ENCODE measurements at places on chromosomes 1 and 21.

- DNase-seq: no peak
Observed at GRCh38 chr21:34916446-34916845, 132.7 kb downstream of the RUNX1 start.

DNA sequence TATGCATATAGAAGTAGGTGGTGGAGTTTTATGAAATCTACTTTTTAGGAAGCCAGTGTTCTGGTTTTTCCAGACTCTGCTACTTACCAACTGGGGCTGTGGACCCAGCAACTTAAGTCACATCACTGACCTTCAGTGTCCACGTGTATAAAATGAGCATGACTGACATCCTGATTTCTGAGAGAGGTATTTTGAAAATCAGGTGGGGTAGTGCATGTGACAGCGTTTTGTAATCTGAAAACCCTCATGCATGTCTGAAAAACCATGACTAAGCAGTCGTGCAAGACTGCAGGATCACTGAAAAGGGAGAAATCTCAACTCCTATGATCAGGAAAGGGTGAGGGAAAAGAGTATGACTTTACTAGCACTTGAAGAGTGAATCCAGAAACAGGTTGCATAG is 26.1 kb downstream of the CR1L start:
- DNase-seq: no peak

DNA sequence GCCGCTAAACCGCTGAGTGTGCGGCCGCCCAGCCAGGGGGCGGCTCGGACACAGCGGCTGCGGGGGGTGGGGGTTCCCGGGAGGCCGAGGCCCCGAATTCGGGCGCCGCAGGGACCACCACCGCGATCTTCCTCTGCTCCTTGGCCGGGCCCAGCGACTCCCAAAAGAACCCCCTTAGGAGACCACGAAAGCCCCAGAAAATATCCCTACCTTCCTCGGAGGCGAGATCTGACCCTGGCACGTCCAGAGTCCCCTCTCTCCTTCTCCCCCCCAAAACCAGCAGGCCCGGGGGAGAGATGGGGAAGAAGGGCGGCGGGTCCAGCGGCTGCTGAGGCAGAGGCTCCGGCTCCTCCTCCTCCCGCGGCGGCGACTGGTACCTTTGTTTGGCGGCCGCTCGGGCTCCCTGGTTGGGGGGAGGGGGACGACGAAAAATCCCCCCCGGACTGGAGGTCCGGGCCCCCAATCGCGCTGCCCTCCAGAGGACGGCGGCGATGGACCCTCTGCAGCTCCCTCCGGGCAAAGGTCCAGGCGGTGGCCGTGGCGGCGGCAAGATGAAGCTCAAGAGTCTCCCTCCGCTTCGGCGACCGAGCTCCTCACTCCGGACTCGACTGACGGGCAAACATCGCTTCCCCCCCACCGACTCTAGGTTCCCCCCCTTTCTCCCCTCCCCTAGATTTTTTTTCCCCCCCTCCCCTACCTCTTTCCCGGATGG is at the start of gene ARID4B:
Gene ARID4B, minus strand, starts transcription at position 621 of the 712 bp plus-strand sequence. CDS start 1,260 bp downstream, outside the sequence.
- no peak for DNase-seq

DNA sequence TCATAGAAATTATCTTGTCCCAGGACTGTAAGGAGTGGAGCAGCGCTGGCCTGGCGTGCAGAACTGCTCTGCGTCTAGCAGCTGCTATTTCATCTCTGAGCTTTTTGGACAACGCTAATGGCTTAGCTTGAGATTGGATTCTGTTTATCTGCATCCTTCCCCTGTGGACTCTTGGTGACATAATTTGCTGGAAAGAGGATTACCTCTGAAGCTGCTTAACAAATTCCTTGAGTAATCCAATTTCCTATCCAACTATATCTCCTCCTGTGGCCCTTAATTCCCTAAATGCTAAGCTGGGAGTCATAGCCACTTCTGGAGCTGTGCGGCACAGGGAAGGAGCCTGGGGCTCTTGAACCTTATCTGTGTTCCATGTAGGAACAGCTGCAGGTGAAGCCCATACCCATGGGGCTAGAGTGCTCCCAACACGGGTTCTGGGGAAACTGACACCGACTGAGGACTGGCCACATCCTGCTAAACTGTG is 43.2 kb downstream of the IL6R start:
- no peak for DNase-seq

GRCh38 chr1:62070384-62071011 is 124.2 kb upstream of the L1TD1 start:
- DNase-seq: no peak

- DNase-seq: no peak
Observed at GRCh38 chr1:247111700-247112478, 7.7 kb upstream of the ZNF669 start.

GRCh38 chr1:156901966-156902915 is 8.7 kb downstream of the PEAR1 start:
- DNase-seq: no peak

GRCh38 chr1:20233866-20234265 is 47.5 kb upstream of the PLA2G2C start:
- no peak for DNase-seq

DNA sequence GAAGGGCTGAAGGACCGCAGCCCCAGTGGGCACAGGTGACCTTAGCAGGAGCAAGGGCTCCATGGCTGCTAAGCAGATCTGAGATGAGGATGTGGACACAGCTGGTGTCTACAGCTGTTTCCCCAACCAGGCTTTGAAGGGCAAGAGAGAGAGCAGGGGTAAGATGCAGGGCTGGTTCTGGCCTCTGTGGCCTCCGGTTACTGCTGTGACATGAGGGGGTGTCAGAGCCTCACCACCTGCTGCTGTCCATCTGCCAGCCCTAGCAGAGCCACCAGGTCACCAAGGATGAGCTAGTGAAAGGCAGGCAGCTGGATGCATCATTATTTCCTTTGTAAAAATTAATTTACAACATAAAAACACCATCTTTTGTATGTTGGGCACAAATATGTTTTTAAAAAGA is 33.4 kb downstream of the OBSCN start:
- no peak for DNase-seq

DNA sequence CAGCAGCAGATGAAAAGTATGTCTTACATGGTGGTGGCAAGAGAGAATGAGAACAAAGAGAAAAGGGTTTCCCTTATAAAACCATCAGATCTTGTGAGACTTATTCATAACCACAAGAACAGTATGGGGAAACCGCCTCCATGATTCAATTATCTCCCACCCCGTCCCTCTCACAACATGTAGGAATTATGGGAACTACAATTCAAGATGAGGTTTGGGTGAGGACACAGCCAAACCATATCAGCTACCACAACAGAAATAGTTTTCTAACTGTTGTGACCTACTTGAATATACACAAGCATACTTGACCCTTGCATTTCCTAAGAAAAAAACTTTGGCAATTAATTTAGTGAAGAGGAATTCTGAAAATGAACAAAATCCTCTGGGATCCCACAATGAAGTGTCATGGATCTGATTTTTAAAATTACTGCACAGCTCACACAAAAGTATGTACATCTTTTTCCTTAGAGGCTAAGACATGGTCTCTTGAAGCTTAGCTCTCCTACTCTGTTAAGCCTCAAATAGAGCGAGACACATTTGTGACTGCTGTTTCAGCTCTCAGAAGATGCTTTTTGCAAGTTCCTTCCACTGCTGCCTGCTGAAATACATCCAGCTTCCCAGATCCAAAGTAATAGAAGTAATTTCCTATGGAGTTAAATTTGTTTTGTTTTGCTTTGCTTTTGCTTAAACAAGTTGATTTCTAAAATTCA is 265.8 kb downstream of the DPYD start:
- DNase-seq: no peak

DNA sequence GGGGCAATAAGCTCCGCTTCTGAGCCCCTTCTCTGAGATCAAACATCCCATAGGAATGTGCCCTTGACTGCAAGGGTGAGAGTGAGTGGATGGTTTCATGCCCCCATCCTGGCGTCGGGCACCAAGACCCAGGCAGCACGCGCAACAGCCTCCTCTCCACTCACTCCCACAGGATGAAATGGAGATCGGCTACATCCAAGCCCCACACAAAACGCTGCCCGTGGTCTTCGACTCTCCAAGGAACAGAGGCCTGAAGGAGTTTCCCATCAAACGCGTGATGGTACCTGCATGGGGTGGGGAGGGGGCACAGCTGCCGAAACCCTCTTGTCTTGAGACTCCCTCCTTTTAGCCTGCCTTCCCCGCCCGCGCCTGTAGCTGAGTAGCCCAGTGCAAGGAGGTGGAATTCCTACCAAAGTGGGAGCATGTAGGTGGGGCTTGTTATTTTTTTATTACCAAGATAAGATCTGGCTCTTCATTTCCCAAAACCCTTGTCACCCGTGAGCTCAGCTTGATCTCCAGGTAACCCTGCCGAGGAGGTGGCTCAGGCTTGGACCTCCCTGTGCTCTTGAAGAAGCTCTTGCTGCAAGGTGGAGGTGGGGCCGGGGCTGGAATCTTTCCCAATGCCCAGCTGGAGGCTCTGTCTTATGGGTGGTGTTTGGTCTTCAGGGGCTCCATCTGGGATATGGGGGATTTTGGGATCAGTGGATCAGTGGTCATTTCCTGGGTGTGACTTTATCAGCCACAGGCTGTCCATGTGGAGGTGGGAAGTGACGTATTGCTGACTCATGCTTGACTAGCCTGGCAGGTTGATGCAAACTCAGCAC is 24.0 kb upstream of the PADI6 start:
- DNase-seq: no peak

DNA sequence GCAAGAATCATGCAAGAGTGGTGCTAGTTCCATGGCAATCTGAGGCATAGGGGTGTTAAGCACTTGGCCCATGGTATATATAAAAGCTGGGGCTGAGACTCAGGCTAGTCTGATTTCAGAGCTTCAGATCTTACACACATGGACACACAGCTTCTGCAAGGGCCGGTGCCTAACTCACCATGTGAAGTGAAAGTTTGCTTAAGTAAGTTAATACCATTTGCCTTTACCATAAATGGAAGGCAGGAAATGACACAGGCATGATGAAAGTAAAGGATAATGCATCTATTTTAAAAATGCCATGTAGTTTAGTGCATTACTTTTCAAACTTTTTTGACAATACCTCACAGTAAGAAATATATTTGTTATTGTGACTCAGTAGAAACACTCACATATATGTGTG is 122.6 kb downstream of the KCNJ6 start:
- DNase-seq: no peak

DNA sequence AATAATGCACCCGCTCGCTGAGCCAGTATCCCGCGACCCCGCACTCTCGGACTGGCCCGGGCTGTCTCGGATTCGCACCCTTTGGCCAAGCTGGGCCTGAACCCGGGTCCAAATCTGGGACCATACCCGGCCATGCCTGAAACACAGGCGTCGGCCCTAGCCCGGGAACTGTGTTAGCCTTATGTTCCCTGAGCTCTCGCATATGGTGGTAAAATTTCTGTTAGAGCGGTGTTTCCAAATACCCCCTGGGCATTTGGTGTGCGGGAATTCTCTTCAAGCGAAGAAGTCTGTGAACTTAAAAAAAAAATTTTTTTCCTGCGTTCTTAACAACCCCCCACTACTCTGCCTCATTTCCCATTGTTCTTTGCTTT is 3.1 kb downstream of the RNF220 start:
- no peak for DNase-seq

GRCh38 chr1:201518071-201518470 is 11.1 kb upstream of the CSRP1 start:
- no peak for DNase-seq

- no peak for DNase-seq
Observed at GRCh38 chr1:35557118-35557610, at the start of gene KIAA0319L. TSS of gene KIAA0319L (minus strand) at chr1:35557403. CDS start at chr1:35554491, 2,912 bp downstream.

GRCh38 chr1:175508320-175509110 is 234.9 kb downstream of the TNR start:
- no peak for DNase-seq

GRCh38 chr1:192940658-192941057 is 118.5 kb downstream of the UCHL5 start:
- DNase-seq: no peak

DNA sequence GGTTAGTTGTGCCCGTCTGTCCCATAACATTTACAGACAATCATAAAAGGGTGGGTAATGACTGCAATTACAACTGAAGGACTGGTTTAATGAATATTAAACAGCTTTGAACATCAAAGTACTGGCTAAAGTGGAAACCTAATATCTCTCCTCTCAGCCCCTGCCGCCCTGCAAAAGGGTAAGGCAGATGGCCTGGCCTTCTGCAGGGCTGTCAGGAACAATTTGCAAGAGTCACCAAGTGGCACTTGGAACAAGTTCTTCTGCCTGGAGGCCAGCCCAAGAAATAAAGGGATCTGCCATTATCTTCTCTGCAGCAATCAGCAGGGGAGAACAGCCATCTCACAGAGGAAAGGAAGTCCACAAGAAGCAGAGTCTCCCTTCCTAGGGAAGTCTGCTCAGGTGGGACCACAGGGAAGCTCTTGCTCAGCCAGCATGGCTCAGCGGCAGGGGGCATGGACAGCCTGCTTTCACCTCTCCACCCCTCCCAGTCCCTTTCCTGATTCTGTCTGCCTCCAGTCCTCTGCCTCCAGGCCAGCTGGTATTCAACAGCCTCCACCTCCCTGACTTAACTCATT is 96.1 kb downstream of the TRABD2B start:
- no peak for DNase-seq

GRCh38 chr1:232477728-232478127 is 152.2 kb downstream of the SIPA1L2 start:
- no peak for DNase-seq

DNA sequence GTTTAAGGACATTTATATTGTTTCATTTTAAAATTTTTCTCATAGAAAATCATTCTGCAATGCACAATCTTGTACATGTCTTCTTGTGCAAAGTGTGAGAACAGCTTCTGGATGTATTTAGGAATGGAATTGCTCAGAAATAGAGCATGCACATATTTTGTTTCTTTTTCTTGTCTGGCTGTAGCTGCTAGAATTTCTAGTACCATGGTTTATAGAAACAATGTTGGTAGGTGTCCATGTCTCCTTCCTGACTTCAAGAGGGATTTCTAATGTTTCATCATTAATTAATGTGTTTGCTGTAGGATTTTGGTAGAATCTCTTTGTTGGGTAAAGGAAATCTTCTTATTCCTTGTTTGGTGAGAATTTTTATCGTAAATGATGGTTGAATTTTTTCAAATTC is 99.0 kb downstream of the RYR2 start:
- no peak for DNase-seq

- no peak for DNase-seq
Observed at GRCh38 chr1:171787686-171788480, 6.4 kb downstream of the METTL13 start.

- no peak for DNase-seq
Observed at GRCh38 chr1:94069919-94070285, 51.0 kb downstream of the ABCA4 start.

Measured in activated CD4-positive, alpha-beta T cell treated with anti-CD3 and anti-CD28 coated beads, Interleukin-2, amount 10 ng/mL, durations not matched to agents 7 days and 5 days (primary cell).